ENCODE measurements at places on chromosomes 6 and 20. TPM values are rescaled to one million over a fixed set of nuclear protein-coding genes. Genes with fewer than 3 reads are reported as not detected.

DNA sequence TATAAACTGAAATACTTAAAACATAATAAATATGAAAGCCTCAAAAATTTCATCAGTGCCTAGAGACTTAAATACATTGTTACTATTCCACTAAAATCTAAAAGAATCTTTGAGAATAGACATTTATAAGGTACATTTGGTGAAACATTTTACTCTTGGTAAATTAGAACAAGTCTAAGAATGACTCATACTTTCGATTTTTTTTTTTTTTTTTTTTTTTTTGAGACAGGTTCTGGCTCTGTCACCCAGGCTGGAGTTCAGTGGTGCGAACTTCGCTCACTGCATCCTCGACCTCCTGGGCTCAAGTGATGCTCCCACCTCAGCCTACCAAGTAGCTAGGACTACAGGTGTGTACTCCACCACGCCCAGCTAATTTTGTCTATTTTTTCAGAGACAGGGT, 6.4 kb downstream of the FUCA2 start:
- no peak for DNase-seq

DNA sequence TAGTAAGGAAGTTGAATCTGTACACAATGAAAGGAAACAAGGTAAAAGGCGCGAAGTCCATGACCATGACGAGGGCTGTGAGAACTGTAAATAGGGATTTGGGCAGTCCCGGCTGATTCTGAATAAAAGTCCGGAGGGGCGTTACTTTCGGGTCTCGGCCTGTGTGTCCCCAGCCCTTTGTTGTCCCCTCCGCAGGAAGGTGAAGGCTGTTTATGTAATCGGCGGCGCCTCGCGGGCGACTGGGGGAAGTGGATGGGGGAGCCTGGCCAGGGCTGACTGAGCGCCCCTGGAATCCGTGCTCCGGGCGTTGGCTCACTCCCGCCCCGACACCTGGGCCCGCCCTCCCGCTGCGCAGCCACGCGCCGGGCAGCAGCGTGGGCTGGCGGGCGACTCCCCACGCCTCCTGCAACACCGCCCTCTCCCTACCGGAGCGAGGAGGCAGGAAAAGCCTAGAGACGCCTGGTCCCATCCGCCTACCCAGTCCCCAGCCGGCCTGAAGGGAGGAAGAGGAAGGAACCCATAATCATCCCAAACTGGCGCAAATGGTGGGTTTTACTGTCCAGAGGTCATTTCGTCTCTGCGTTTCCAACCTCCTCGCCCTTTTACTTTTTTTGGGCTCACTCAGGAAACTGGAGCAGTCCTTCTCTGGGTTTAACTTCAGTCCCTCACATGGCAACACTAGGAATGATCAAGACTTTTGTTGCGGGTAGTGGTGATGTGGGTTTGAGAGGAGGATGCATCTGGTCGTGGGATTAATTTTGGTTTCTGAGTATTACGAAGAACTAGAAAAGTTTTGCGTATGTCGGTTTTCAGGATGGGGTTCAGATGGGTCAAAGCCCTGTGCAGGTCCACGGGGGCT, 12.1 kb downstream of the TRIM31 start:
- no peak for DNase-seq

DNA sequence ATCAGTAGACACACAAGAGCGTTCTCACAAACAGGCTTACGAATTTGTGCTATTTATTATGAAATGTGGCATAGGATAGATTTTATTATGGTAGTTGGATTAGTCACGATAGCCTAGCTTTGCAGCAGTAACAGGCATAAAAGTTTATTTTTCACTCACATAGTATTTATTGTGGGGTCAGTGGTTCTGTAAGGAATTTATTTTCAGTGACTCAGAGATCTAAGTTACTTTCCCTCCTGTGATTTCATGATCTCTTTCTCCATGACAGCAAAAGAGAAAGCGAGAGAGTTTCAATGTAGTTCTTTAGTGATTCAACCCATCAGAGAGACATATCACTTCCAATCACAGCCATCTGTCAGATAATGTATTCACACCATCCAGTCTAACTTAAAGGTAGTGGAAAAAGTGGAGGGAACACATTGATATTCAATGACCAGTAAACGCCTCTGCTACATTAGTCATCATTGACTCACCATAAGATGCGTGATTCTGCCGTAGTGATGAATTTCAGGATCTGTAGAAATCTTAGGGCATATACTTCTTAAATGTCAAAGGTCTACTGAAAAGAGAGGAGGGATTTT, 605.5 kb downstream of the HDGFL1 start:
- no peak for DNase-seq

Gene COL19A1
- 5.3 TPM for polyA plus RNA-seq

Gene PPP1R10
- 46.3 TPM for polyA plus RNA-seq

Gene CST7
- not detected for polyA plus RNA-seq

Gene MEP1A
- polyA plus RNA-seq, result not detected

DNA sequence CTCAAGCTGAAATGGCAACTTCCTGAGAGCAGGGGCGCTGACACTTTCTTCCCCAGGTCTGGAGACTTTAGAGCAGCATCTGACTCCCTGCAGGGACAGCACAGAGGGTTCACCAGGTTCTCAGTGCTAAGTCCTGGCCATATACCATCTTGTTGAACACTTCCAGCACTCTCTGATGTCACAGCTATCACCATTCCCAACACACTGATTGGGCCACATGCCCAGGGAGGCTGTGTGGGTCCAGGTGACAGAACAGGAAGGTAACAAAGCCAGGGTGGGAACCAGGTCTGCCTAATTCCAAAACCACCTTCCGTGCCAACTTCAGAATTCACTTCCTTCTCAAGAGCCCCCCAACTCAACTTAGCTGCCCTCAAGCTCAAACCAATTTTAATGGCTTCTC, 4.3 kb downstream of the APCDD1L start:
- no peak for DNase-seq

GRCh38 chr6:135411849-135412248, 85.7 kb downstream of the AHI1 start:
- DNase-seq, result no peak

Gene ZC2HC1B
- polyA plus RNA-seq, result 0.40 TPM

GRCh38 chr6:168096271-168096764, 17.3 kb upstream of the FRMD1 start:
- no peak for DNase-seq

DNA sequence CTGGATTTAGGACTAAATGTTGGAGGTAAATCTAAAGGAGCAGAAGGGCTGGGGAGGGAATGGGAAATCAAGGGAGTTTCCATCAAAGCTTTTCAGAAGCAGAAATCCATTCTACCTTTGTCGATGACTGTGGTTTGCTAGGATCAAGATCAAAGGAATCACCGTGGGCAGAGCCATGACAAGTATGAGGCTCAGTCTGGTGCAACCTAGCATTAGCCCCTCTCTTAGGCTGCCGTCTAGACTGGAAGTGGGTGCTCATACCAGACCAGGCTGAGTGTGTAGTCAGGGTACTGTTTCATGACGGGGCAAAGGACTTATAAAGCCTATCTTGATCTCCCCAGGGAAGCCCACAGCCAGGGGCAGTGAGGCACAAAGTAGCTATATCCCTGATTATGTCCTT, 120.5 kb downstream of the BMP2 start:
- DNase-seq, result no peak

Gene POPDC3
- polyA plus RNA-seq, result not detected

GRCh38 chr6:44068607-44069296, 58.5 kb downstream of the MRPL14 start:
- DNase-seq, result no peak

Gene SEMG1
- polyA plus RNA-seq, result not detected

Gene ZKSCAN3
- polyA plus RNA-seq, result 2.7 TPM

Gene TTK
- polyA plus RNA-seq, result 41.4 TPM

DNA sequence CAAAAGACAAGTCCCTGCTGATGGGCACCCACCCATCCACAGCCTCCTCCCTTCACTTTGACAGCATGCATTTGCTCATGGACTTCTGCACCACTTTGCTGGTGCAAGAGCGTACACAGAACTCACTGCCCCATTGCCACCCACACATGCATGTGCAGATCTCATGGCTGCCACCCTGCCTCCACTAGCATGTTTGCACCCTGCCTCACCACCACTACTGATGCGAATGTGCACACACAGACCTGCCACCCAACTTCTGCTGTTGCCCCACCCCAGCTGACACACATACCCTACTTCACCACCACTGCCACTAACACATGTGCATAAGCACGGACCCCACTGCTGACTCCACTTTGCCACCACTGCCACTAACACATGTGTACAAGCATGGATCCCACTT, 64.9 kb upstream of the EYS start:
- DNase-seq, result no peak

GRCh38 chr6:105591053-105591452, 188.2 kb upstream of the PREP start:
- DNase-seq, result peak; percentile 79

Gene C6orf141
- polyA plus RNA-seq, result not detected

Gene GPR6
- not detected for polyA plus RNA-seq

DNA sequence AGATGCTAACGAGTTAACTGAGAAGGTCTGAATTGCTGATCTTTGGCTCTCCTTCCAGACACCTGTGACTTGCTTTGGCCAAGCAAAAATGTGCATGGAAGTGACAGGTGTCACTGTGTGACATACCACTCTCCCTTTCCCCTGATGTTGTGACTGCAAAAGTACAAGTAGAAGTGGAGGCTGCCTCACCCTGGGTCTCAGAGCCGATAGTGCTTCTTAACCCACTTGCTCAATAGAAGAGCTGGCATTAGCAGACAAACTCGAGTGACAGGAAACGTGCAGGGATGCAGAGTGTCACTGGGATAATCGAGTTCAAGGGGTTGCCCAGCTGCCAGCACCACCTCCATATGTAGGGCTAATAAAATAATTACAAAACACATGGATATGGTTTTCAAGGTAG, 16.4 kb upstream of the SPO11 start:
- no peak for DNase-seq

Gene PSORS1C2
- not detected for polyA plus RNA-seq

DNA sequence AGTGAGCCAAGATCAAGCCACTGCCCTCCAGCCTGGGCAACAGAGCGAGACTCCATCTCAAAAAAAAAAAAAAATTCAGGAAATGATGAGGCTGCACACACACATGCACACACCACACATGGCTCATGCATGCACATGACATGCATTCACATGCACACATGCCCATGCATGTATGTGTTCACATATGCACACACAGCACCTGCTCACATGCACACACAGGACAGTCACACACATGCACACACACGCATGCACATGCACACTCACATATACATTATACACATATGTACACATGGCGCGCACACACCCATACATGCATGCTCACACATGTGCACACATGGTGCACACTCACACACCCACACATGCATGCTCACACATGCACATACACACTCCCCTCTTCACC, 22.5 kb downstream of the RIPOR3 start:
- DNase-seq, result no peak

Gene COL9A3
- polyA plus RNA-seq, result 0.29 TPM

- no peak for DNase-seq
Observed at GRCh38 chr20:49286689-49287551, 9.1 kb upstream of the ZNFX1 start.

DNA sequence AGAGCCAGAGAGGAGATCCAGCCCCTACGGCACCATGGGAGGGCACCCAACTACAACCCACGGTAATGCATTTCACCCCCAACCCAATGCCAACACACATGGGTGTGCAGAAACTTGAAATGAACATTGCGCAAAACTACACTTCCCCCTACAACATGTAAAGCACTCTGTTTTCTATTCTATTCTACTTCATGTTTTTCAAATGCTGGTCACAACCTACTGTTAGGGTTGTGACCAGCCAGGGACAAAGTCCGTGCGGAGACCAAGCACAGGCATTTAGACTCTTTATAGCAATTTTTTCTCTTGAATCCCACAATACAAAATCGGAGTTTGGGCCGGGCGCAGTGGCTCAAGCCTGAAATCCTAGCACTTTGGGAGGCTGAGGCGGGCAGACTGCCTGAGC, 90.6 kb downstream of the MRPL14 start:
- no peak for DNase-seq

- DNase-seq, result no peak
Observed at GRCh38 chr20:2652724-2653555, 508 bp downstream of the NOP56 start.

- DNase-seq, result no peak
Observed at GRCh38 chr6:4598384-4598995, 177.7 kb upstream of the CDYL start.

DNA sequence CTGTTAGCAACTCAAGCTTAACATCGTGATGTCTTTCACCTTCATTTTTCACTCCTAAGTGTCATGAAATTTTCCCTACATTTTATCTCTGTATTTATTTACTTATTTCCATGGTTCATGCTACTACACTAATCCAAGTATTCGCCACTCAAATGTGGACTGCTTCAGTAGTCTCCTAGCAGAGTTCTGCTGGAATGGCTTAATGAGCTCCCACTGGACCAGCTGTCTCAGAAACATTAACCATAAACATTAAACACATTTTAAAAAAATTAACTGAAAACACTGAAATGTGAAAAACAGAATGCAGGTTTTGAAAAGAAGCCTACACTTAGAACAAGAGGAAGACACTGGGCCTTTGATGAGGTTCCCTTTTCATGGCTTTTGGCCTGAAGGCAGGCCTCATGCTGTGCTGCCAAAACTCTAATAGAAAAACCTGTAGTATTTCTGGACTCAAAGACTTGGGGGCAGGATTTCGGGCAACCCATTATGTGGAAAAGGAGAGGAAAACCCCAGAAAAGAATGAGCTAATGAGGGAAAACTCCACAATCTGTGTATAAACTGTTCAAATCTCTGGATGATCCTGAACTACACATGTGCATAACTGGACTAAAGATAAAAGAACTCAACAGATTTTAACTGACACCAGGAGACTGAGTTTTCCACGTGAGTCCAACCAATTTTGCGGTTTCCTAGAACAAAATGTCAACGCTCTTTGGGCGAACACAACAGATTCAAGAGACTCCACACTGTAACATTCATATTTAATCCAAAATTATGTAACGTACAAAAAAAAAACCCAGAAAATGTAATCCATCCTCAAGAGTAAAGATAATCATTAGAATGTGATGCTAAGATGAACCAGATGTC, 33.0 kb downstream of the SAMD3 start:
- no peak for DNase-seq

Gene RAD21L1
- not detected for polyA plus RNA-seq

Gene PDE7B
- polyA plus RNA-seq, result not detected

Gene SPDEF
- not detected for polyA plus RNA-seq

Gene ARMC2
- polyA plus RNA-seq, result not detected
